ENCODE measurements at places on chromosomes 12 and 14.

DNA sequence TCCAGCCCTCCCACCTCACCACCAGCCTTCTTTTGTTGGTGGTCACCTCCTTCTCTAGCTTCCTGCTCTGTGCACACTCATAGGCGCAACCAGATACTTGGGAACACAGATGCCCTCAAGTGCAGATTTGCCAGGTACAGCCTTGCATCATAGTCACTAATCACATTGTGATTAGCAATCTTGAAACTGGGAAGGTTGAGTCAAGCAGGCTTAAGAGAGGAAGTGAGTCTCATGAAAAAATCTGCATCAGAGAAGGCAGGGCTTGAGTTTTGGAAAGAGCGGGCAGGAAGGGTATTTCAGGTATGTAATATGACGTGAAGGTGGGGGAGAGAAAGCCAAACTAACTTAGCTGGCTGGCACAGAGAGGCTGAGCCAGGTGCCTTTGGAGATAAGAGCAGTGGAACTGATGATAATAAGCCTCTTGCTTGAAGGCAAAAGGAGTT lies 2.7 kb upstream of the RABGGTA start:
- DNase-seq = no peak

GRCh38 chr14:53355581-53356112 lies 202.5 kb upstream of the DDHD1 start:
- peak; percentile 85 for DNase-seq

GRCh38 chr14:74988131-74988530 lies 14.6 kb upstream of the EIF2B2 start:
- DNase-seq = peak; percentile 76

GRCh38 chr12:98275131-98275475 lies 240.3 kb upstream of the TMPO start:
- DNase-seq = no peak

GRCh38 chr14:102303664-102304063 lies 1.3 kb downstream of the MOK start:
- no peak for DNase-seq

GRCh38 chr12:77957062-77957461 lies 126.4 kb downstream of the NAV3 start:
- no peak for DNase-seq

GRCh38 chr14:77181603-77182437 lies at the start of gene TMEM63C:
Gene TMEM63C (plus strand): TSS chr14:77181798. CDS start chr14:77218814, 37,016 bp downstream.
- DNase-seq = no peak

DNA sequence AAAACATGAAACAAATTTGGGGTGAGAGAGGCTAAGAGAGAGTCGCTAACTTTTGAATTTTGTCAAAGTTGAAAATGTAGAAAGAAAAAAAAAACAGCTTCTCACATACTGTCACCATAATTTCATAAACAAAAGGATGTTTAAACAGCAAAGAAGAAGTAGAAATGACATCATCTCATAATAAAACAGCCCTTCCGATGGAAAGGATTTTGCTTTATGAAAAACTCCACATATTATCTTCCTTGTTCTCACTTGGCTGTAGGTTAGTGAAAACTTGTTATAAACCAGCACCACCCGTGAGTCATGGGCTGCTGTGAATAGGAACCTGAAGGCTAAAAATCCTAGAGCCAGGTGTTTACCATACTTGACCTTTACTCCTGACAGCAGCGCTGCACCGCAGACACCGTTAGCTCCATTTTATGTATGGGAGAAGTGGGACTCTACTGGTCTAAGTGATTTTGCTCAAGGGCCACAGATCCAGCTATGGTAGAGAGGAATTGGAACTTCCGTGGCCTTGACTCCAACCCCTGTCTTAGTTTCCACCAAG lies 63.0 kb upstream of the VRK1 start:
- DNase-seq = no peak

- no peak for DNase-seq
These were observed 2.6 kb downstream of the RTL1 start for GRCh38 chr14:100900837-100901390.

GRCh38 chr12:5546616-5547015 lies 114.7 kb downstream of the NTF3 start:
- DNase-seq = peak; percentile 88

DNA sequence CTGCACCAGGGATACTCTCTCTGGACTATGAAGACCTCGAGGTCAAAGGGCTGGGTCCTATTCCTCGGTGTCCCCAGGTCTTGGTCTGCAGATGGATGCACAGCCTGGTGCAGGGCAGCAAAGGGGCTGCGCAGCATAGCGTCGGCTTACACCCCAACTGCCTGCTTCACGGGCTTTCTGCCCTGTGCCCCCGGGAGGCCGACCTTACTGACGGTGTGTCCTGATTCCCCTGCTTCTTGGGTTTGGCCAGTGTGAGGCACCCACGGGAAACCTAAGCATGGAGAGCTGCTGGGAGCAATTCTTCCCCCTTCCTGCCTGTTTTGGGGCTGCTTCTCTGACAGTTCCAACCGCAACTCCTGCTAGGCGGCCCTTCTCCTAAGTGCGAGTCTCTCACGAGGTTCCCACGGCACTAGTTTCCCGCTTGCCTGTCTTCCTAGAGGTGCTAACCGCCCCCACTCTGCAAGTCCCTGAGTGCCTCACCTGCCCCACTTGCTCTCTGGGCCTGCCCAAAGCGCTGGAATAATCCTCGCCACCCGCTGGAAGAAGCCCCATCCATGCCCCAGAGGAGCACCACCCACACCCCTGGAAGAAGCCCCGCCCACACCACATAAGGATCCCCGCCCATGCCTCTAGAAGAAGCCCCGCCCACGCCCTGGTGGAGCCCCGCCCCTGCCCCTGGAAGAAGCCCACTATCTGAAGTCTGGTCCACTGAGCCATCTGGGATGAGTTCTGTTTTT lies 54.0 kb downstream of the PRIMA1 start:
- DNase-seq = no peak

DNA sequence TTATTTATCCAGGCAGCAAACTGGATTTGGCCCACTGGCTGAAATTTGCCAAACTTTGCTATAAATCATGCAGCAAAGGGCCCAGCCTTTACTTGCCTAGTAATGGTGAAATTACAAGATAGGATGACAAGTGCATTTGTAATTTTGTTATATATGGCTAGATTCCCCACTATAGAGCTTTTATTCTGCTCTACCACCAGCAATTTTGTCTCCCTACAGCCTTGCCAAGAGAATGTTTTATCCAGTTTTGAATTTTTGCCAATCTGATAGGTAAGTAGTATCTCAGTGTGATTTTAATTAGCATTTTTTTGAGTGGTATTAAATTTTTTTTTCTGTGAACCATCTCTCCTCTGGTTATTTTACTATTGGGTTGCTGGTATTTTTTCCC lies 161.6 kb downstream of the SLC41A2 start:
- no peak for DNase-seq

DNA sequence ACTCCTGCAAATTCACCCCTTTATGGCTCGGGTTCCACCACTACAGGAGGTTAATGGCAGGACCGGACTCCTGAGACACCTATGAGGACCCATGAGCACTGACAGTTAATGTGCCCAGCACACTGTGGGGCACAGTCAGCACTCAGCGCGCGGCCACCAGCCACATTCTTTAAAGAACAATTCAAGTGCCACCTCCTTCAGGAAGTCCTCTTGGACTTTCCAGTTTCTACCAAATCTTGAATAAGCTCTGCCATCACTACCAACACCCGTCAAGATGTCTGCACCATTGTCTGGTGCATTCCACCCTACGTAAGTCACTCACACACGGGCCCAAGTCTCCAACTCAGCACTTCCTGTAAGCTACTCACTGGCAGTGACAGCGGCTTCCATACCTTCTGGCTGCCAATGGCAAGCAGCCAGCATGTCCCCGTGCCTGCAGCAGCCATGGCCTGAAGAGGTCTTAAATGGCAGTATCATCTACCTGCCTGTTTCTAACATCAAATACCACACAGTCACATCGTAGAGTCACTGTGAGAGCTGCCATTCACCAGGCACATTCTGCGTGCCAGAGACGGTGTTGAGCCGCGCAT lies 48.5 kb downstream of the CDC42BPB start:
- peak; percentile 78 for DNase-seq

DNA sequence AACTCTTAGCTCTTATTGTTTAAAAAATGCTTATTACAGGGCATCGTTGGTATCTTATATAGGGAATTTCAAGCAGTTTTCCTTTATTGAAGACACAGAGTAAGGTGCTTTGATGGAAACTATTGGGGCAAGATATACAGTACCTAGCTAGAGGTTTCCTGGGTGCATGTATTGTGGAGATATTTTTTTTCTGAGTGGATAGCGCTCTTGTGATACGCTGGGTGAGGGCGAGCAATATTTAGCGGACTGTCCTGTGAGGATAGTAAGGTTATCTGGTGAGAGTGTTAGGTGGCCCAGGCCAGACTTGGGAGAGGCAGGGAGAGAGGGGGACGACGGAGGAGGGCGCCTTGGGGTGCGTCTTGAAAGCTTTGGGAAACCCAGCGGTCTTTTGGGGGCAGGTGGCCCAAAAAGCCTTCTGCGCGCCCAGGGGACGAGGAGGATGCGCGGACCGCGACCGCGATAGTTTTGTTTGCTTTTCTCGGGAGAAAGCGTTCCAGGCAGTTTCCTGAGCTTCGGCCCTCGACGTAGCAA lies 596 bp upstream of the BICD1 start:
- DNase-seq = no peak

- no peak for DNase-seq
These were observed 65.1 kb downstream of the KTN1 start for GRCh38 chr14:55645145-55645544.

GRCh38 chr12:123049398-123050240 lies 69.1 kb downstream of the ARL6IP4 start:
- DNase-seq = peak; percentile 22

- DNase-seq = no peak
These were observed 1.7 kb downstream of the DPPA3 start for GRCh38 chr12:7712841-7713442.

GRCh38 chr12:130391186-130391585 lies 53.5 kb downstream of the PIWIL1 start:
- DNase-seq = no peak

GRCh38 chr12:12428961-12429657 lies 72.2 kb downstream of the BORCS5 start:
- DNase-seq = peak; percentile 24

GRCh38 chr12:123367511-123367910 lies 2.9 kb upstream of the SBNO1 start:
- DNase-seq = no peak

GRCh38 chr14:69137416-69137815 lies 15.5 kb downstream of the DCAF5 start:
- no peak for DNase-seq

DNA sequence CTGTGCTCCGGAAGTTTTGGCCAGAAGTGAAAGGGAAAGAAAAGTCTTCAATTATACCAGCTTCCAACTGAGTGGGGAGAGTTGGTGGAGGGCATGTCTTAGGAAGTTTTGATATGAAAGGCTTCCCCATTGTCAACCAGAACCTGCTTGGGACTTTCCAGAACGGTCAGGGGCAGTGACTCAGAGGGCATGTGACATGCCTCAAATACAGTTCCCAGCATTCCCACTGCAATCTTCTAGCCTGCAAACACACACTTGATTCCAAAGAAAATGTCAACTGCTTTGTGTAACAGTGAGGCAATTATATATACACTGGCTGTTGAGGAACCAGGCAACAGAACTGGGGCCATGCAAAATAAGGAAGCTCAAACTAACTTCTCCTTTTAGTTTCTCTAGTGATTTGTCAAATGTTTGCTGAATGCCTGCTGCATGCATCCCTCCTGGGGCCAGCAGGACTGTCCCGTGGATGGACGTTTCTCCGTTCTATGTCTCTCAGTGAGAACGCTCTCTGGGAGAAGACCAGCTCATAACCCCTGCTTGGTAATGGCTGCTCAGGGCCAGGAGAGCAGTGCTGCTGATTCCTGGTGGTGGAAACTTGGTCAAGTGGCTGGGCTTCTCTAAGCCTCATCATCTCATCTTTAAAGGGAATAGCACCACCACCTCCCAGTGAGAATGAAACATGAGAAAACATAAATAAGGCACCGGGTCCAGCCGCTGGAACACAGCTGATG lies 18.3 kb downstream of the SLC25A47 start:
- DNase-seq = peak; percentile 66

DNA sequence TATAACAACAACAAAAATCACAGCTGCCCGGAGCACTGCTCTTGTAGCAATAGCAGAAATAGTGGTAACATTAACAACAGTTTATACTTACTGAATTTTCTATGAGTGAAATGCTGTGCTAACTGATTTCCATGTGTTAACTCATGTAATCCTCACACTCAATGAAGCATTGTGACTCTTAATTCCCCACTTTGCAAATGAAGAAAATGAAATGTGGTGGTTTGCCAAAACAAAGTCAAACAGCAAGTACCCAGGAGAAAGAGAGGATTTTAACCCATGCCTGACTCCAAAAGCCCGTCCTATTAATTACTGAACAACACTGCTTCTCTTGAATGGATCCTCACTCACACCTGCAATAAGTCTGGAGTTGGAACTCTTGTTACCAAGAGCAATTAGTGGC lies 123.5 kb downstream of the MED13L start:
- no peak for DNase-seq

DNA sequence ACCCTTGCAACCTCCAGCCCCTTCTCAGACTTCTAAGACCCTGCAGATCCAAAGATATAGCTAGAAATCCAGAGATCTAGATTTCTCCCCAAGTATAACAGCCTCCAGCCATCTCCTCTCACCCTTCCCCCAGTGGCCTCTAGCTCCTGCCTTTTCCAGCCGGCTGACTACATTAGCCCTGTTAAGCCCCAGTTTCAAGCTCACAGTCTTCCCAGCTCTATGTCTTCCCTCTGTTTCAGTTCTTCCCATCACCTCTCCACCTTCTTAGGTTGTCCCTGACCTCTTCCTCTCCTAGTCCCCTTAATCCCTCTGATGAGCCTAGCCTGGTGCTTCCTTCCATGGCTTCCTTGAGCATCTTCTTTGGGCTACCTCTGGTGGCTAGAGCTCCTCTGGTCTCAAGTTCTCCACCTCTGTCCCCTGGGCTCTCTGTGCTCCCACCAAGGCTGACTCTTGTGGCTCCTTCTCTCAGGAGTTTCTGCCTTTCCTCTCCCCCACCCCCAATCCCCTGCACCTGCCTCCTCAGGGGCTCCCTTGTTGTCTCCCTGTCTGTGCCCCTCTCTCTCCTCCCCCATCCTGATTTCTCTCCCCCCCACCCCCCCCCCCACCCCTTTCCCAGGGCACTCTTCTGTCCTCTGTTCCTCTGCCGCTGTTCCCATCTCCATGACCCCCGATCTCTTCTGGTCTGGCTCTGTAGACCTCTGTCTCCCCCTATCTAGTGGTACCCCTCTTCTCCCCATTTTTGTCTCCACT lies 816 bp upstream of the GDF11 start:
- no peak for DNase-seq

- no peak for DNase-seq
These were observed 3.5 kb downstream of the RPS6KL1 start for GRCh38 chr14:74919421-74920165.

Data from fibroblast of skin of back (primary cell).